Karpas-422 (cell line): ENCODE measurements at places on chromosomes 2 and 18.

- DNase-seq, result no peak
Measured at GRCh38 chr2:51032751-51033330, 909 bp upstream of the NRXN1 start.

- DNase-seq, result no peak
Measured at GRCh38 chr2:7026742-7027141, 109.5 kb downstream of the RNF144A start.

- no peak for DNase-seq
Measured at GRCh38 chr2:234958311-234958710, 6.5 kb downstream of the SH3BP4 start.

DNA sequence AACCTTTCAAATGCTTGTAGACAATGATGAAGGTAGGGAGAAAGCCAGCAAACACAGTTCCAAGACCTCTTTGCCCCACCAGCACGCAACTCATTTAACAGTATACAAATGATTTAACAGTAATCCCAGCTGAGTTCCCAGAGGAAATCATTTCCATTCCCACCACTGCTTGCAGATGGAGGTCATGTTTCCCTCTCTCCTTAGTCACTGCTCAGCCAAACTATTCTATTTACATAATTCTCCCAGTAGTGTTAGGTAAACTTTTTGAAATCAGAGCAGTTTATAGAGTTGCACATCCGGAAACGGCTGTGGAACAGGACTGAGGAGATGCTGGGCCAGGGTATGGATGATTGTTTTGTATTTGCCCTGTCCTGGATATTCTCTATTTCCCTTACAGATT is 328.5 kb downstream of the FIGN start:
- DNase-seq, result no peak

GRCh38 chr2:86038291-86039081 is 67.2 kb downstream of the POLR1A start:
- DNase-seq, result no peak

GRCh38 chr2:126891681-126892500 is 6.8 kb upstream of the TEX51 start:
- no peak for DNase-seq

GRCh38 chr2:98379311-98380202 is 33.3 kb downstream of the CNGA3 start:
- DNase-seq, result no peak

DNA sequence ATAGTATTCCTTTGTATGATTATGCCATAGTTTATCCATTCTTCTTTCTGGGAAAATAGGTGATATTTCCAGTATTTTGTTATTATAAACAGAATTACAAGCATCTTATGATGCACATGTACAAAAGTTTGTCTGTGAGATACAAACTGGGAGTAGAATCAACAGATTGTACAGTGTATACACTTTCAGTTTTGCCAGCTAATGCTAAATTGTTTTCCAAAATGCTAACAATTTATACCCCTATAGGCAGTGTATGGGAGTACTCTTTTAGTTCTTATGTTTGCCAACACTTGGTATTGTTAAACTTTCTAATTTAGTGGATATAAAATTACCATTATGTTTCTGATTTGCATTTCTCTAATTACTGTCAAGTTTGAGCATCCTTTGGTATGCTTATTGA is 31.0 kb upstream of the TNFRSF11A start:
- no peak for DNase-seq

GRCh38 chr18:75276818-75277609 is 66.4 kb downstream of the TSHZ1 start:
- DNase-seq, result no peak

GRCh38 chr2:3656762-3657721 is 958 bp upstream of the ALLC start:
- DNase-seq, result peak; percentile 50

- no peak for DNase-seq
Measured at GRCh38 chr2:160630801-160631590, 137.4 kb upstream of the RBMS1 start.
